ENCODE measurements at places on chromosomes 2 and 18.

DNA sequence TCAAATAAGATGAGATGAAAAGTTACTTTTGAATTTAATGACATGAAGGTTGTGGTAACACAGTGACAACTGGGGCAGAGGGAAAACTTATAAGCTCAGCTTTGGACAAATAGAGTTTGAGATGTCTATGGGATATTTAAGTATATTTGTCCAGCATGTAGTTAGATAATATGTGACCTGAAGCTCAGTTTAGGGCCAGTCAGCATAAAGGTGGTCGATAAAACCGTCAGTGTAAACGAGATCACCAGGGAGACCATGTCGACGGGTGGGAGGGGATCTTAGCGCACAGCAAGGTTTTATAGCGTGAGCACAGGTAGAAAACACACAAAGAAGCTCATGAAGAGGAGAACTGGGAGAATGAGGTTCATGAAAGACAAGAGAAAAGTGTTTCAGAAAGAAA, 7.4 kb upstream of the ERICH2 start:
- no peak for DNase-seq

DNA sequence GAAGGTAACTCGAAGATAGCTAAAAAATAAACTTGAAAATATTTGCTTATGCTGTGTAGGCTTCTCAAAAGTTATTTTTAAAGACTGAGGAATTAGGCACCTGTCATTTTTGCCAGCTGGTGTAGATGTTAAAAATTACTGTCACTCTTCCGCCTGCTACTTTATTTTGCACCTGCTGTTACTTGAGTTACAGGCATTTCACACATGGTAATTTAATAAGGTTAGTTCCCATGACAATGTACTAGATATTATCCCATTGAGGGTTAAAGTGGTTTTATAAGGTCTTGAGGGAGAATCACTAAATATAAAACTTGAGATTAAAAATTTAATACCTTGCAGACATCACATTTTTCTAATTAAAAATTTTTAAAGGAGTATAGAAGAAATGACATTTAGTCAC, 26.6 kb downstream of the MYL1 start:
- DNase-seq, result no peak

- no peak for DNase-seq
These were observed 666.0 kb downstream of the DSC3 start for GRCh38 chr18:30376515-30376914.

GRCh38 chr2:191180713-191181112, 29.9 kb upstream of the STAT4 start:
- DNase-seq, result no peak

- DNase-seq, result no peak
These were observed 14.8 kb downstream of the WDFY1 start for GRCh38 chr2:223930103-223930976.

GRCh38 chr2:96095116-96095636, 21.2 kb downstream of the ADRA2B start:
- no peak for DNase-seq

- DNase-seq, result no peak
These were observed 889.1 kb upstream of the GCFC2 start for GRCh38 chr2:76599732-76600368.

DNA sequence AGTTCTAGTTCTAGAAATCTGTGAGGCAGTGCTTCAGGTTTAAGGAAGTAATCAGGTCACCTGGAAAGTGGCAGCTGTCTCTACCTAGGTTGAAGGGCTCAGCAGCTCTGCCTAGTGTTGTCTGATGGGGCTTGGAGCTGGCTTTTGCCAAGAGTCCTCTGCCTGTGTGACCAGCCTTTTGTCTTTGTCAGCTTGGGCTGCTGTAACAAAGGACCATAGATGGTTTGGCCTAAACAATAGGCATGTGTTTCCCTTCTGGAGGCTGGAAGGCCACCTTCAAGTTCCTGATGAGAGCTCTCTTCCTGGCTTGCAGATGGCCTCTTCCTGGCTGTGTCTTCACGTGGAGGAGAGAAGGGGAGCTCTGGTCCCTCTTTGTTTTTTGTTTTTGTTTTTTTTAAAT, 13.3 kb downstream of the UBE2F start:
- DNase-seq, result no peak

DNA sequence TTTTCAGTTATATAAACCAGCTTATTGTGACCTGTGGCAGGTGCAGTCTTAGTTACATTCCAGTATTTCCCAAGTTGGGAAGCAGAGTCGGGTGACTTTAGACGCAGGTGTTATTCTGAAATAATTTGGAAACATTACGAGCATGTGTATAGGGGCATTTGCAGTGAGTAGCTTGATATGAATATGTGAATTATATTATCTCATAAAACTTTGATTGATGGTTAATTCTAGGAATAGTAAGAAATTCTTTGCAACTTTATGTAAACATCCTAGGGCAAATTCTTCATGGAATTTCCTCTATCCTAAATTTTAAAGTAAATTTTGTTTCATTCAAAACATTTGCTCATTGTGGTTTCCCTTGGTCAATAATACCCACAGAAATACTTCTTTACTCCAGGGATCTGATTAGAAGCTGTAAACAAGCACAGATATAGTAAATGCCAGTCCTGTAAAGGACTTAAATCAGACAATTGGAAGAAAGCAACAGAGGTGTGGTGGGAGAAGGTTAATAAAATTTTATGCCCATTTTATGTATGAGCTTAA, 580.6 kb upstream of the CDH2 start:
- DNase-seq, result no peak

DNA sequence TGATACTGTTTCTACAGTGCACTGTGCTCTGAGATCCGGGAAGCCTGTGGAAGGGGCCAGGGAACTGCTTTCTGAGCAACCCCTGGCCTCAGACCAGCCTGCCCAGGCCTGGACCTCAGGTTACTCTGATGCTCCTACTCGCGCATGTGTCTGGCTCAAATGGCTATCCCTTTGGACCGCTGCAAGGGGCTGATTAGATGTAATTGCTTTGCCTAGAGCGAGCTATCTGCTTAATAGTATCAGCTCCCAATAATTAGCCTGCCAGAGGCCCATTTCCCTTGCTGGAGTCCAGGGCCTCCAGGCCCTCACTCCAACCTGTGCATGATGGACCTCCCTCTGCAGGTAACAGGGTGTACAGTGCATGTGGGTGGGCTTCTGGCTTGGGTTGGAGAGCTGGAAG, 7.2 kb upstream of the KCNK3 start:
- DNase-seq, result no peak

DNA sequence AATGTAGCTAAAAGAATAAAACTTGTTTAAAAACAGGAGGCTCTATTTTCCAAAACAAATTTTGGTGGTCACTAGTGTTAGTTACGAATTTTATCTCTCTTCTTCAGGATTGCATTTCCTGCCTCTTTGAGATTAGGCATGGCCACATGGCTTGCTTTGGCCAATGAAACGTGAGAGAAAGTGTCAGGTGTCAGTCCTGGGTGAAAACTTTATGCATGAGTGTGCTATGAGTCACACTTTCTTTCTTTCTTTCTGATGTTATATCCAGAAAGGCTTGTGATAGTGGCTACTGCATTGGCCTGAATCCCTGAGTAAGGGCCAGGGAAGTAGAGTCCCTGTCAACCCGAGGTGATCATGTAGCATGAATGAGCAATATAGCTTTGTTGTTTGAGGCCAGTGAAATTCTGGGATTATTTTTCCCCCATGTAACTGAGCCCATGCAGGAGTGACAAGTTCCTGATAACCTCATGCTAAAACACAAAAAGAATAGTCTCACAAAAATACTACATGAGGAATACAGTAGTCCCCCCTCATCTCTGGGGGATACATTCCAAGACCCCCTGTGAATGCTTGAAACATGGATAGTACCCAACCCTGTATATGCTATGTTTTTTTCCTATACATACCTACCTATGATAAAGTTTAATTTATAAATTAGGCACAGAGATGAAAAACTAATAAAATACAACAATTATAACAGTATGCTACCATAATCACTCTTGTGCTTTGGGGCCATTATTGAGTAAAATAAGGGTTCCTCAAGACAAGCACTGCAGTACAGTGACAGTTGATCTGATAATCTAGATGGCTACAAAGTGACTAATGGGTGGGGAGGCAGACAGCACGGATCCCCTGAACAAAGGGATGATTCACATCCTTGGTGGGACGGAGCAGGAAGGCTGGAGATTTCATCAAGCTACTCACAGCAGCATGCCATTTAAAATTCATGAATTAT, 109.5 kb downstream of the CDC42EP3 start:
- no peak for DNase-seq

- no peak for DNase-seq
These were observed 879 bp upstream of the XDH start for GRCh38 chr2:31415421-31415820.

DNA sequence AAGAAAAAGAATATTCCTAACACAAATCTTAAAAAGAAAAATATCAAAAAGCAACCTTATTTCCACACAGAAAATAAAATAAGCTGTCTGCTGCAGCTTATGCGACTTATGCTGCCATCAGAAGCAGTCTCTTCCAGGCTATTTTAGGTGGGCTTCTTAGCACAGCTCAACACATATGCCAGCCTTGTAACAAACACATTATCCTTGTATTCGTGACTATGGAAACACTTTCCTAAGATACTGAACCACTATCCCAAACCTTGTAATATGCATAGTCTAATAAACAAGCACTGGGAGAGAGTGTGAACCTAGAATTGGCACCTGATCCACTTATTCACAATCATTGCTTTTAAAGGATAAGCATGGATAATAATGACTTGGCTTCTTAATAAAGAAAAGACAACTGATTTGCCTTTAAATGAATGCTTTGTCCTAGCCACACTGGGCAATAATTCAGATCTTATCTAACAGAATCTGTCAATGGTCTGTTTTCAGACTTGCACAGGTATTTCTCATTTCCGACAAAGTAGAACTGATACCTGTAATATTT, 40.0 kb upstream of the RNU4ATAC start:
- DNase-seq, result no peak

GRCh38 chr2:10417551-10418335, 30.4 kb downstream of the ODC1 start:
- DNase-seq, result no peak

DNA sequence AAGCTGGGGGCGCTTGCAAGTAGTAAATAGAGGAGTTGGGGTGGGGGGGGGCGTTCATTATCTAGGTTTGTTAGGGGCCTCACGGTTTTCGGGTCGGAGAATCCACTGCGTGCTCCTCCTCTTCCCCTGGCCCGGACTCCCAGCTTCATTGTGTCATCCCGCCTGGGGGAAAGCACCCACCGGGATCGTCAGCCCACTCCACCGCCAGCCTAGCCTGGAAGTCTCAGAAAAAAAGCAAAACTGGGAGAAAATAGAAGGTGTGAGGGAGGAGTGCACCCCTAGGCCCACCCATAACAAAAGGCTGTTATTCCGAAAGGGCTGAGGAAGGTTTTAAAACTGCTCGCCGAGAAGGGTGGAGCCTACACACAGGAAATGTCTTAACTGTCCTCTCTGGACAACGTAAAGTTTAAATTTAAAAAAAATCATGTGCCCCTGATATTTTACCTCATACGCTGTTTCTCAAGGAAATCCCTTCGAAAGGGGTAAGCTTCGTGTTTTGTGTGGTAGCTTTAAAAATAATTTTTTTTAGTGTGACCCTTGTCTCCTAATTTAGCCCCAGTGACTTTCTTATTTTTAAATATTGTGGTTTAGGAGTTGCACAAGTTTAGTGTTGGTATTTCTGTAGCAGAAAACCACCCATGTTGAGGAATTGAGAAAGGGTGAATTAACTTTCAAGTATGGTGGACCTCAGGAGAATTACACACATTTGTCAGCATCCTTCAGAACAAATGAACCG, 104.2 kb downstream of the SPTBN1 start:
- DNase-seq, result no peak

- no peak for DNase-seq
These were observed 897.4 kb upstream of the KLHL29 start for GRCh38 chr2:22487541-22487940.

All from activated CD8-positive, alpha-beta memory T cell treated with anti-CD3 and anti-CD28 coated beads for 1 hour (primary cell).